ENCODE measurements at places on chromosomes 7 and 10. TPM values are rescaled to one million over a fixed set of nuclear protein-coding genes. Genes with fewer than 3 reads are reported as not detected.

Gene AKR1C4
- not detected for total RNA-seq

DNA sequence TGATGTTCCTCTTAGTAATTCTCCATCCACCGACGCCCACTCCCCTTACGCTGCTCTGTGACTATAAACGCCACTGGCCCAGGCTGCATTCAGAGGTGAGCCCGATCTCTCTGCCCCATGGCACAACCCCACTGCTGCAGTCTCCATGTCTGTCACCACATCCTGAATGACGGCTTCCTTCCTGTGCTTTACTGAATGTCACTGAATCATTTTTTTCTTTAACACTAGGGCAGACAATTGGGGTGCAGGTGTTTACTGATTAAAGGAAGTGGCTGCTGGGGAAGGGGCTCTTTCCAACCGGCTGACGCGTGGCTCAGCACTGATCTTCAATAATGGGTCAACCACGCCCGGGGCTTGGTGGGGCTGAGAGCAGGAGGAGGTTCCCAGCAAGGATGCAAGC, 208.3 kb downstream of the USP6NL start:
- DNase-seq: no peak

Gene FAM237B
- not detected for total RNA-seq

GRCh38 chr10:88389456-88389855, 193.7 kb downstream of the RNLS start:
- DNase-seq: no peak

Gene GPER1
- 2.2 TPM for total RNA-seq

Gene MLXIPL
- total RNA-seq: not detected

DNA sequence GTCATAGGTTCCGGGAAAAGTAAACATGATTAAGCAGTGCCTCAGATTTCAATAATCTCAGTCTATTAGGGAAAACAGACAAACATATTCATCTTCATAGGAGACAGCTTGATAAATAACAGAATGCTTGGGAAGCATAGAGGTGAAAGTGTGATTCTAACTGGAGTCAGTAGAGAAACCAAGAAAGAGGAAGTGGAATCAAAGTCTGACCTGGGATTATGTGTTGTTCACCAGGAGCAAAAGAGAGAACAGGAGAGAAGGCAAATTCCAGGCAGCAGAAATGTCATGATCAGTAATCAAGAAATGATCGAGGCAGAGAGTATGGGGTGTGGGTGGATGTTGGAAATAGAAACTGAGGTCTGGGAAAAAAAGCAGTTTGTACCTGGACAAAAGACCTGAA, 43.7 kb downstream of the DGKB start:
- no peak for DNase-seq

DNA sequence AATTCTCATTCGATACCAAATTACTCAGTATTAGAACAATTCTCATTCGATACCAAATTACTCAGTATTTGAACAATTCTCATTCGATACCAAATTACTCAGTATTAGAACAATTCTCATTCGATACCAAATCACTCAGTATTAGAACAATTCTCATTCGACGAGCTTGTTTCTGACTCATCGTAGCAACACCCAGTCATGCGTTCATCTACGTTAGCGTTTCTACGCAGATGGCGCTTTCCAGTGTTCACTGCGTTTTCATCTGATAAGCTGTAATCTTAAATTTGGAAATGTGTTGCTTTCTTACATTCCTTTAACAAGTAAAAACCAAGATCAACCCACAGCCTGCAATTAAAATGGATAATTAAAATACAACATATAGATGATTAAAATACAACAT, 276.3 kb downstream of the ZMYND11 start:
- no peak for DNase-seq

DNA sequence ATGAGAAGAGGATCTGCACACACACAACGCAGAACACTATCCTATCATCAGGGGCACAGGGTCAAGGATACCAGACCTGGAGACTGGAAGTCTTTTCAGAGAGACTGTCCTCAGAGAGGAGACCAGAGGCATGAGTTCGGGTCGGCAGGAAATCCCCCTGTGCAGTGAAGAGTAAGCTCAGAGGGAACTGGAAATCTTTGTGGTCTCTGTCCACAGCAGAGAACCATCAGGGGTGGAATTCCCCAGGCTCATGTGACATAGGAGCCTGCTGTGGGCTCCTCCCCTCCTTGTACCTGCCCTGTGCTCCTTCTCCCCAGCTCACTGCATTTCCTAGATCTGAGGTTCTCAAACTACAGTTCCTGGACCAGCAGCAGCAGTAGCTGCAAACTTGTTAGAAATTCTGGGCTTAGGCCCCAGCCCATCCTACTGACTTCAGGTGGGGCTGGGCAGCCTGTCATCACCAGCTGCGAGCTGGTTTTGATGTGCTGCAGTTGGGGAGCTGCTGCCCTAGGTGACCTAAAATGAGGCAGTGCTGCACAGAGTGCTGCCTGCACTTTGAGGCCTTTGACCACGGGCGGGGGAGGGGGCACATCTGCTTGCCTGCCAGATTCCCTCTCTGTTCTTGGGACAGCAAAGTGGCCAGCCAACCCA, 2.4 kb downstream of the ZMIZ2 start:
- DNase-seq: no peak

GRCh38 chr10:70652761-70653657, 19.3 kb upstream of the ADAMTS14 start:
- DNase-seq: peak; percentile 97

Gene GIMAP2
- 8.3 TPM for total RNA-seq

- DNase-seq: no peak
Measured at GRCh38 chr7:95794917-95795515, 22.7 kb downstream of the DYNC1I1 start.

GRCh38 chr10:72834183-72834825, 59.2 kb upstream of the OIT3 start:
- peak; percentile 17 for DNase-seq

DNA sequence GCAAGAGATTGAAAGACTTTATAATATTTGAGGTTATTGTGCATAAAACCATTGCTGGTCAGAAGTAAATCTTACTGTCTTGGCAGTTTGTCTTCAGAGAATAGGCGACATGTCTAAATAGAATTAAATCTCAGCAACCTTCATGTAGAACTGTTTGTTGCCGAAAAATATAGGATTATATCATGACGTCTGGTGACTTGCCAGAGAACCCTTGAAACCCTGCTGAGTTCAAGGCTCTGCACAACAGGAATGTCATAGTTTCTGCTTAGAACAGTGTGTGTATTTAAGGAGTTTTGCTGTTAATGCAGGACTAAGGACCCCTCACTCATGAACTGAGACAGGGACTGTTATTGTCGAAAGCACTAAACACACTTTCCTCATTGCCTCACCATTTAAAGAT, 206.4 kb upstream of the ETV1 start:
- no peak for DNase-seq

- peak; percentile 14 for DNase-seq
Measured at GRCh38 chr7:80218723-80219122, 84.1 kb downstream of the GNAI1 start.

Gene GRM3
- total RNA-seq: not detected

Gene LRRN3
- not detected for total RNA-seq

Gene CHAT
- not detected for total RNA-seq
